Common myeloid progenitor, CD34-positive (primary cell): ENCODE measurements at places on chromosomes 1 and 21.
A peak's percentile ranks its signal among the peaks of the same experiment; 100 is the strongest.

GRCh38 chr1:170001266-170001665 is 73.2 kb downstream of the KIFAP3 start:
- DNase-seq = no peak

DNA sequence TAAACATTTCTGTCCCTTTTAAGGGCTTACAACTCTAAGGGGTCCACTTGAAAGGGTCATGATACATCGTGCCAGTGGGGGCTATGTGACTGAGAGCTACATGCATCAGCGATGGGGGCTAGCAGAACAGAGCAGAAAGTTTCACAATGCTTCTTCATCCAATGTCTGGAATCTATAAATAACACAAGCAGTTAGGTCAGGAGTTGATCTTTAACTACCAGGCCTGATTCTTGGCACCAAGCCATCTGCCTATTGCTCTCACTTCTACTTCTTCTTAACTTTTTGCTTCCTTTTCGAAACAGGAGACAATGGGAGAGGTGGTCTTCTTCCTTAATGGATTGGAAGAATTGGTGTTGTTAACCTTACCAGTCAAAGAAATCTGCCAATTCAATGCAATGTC is 410.0 kb downstream of the TGFB2 start:
- no peak for DNase-seq

DNA sequence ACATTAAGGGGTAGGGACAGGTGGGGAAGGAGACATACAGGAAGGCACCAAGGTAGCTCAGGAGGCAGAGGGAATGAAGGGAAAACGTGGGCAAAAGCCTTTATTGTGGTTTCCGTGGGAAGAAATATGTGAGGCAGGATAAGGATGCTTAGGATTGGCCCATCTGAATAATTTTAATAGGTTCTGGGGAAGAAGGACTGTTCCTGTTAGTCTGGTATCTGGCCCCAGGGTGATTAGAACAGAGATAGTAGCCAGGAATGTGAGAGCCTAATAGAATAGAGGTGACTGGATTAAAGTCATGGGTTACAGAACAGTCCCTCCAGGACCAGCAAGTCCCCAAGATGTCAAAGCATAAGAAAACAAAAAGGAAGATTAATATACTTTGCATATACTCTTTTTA is 545.2 kb upstream of the CAMK1G start:
- no peak for DNase-seq

- DNase-seq = peak; percentile 87
Measured at GRCh38 chr21:31731056-31731856, 662 bp downstream of the SCAF4 start.

GRCh38 chr1:42482635-42483153 is 19.6 kb downstream of the CCDC30 start:
- no peak for DNase-seq

GRCh38 chr1:43706598-43707189 is 642 bp upstream of the ST3GAL3 start:
- no peak for DNase-seq

GRCh38 chr1:22562584-22563583 is at the start of gene EPHA8:
EPHA8 (plus strand) TSS chr1:22563489; CDS start chr1:22563636, 147 bp downstream.
- peak; percentile 14 for DNase-seq

DNA sequence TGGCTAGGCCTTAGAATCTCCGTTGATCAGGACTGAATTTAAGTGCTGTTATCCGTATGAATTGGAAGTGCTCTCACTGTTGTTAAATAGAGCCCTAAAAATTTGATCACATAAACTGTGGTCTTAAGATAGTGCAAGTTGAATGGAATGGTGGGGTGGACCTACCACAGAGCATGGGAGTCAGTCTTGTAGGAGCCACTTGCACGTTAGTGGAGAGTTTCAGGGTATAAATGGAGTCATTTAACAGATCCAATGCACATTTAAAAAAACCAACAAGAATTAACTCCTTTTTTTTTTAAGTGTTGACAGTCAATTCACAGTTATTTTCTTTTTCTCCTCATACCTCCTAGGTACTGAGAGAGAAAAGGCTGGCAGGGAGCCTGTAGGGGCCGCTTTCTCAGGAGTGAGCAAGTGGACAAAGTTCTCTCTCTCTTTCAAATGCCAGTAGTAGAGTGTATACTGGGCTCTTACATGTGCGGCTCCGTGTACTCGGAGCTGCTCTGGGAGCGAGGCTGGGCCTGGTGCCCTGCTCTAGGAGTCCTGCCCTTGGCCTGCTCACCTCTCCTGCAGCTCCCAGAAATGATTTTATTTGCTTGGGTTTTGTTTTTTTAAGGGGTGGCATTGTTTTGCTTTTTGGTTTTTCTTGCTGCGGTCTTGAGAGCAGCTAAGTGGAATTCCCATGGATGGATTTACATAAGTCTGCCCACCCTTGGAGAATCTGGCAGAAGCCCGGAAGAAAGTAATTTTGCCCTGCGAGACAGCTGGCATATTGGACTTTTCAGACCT is 91.3 kb downstream of the ATP5PO start:
- DNase-seq = no peak

DNA sequence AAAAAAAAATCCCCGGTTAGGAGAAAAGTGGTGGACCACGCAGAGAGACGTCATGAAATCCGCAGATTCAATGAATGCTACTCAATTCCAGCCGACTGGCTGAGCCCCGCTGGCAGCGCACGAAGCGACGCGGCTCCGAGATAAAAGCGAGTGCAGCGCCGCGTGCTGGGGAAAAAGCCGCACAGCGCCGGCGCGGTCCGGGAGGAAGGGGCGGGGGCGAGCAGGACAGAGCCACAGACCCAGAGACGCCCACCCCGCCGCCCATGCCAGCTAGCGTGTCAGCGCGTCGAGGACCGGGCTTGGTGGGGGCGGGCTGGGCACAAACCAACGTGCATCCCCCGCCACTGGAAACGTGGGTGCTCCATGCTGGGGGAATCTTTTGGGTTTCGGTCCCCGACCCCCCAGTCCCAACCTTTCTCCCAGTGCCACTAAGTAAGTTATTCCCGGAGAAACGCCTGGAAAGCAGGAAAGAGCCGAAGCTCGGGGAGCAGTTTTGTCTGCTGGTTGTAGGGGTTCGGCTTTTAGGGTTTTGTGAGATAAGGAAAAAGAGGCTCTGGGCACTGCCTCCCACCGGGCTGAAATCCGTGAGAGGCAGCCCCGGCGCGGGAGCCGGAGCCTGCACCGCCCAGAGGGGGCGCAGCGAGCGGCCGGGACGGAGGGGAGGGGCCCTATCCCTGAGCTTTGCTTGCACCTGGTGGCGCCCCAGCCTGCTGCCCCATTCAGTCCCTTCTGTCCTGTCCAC is at the start of gene KCNJ6:
Gene KCNJ6, minus strand, starts transcription at position 148 of the 742 bp plus-strand sequence. CDS start 75,775 bp downstream, outside the sequence.
- peak; percentile 70 for DNase-seq

GRCh38 chr1:97281962-97282361 is 560.4 kb downstream of the PTBP2 start:
- no peak for DNase-seq

DNA sequence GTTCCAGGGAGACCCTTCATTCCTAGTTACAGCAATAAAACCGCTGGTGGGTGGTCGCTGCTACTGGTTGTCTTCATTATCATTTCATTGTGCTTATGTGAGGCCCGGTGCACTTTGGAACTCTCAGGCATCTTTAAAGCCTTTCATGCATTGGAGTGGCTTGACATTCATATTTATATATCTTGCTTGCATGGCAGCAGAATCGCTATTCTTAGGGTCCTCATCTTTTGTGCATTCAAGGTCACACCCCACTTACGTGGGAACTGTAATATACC is 110.1 kb downstream of the ZBTB18 start:
- DNase-seq = no peak

DNA sequence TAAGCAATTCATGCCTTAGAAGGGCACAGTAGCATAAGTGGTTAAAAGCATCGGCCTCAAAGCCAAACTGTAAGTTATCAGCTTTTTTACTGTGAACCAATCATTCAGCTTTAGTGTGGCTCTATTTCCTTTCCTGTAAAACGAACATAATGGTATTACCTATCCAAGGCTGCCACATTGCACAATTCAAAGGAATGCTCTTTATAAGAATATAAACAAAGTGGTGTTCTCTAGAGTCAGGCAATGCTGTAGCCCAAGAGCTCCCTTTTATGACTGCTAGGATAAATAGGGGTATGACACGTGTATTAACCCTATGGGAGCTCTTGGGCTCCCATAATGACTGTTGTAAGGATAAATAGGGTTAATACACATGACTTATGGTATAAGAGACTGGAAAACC is 25.4 kb downstream of the INTS7 start:
- DNase-seq = no peak

GRCh38 chr1:31666263-31666963 is 21.7 kb upstream of the PEF1 start:
- no peak for DNase-seq

DNA sequence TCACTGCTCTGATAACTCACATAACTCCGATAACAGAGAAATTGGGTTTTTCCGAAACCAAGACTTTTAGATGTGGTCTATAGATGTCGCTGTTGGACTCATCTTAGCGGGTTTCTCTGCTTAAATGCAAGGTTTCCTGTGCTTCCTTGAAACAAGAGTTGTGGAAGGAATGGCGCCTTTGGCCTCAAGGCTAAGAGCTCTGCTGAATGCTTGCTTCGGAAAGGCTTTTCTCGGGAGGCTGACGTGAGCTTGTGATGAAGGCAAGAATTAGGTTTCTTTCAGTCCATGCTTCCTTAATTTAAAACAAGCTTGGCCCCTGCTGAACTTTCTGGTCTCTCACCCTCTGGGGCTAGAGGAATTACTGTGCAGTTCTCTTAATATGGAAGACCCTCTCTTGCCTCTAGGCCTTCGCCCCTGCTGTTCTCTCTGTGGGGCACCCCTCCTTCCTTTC is 113.5 kb downstream of the MAP3K21 start:
- peak; percentile 64 for DNase-seq

- DNase-seq = peak; percentile 31
Measured at GRCh38 chr1:76219366-76219818, 144.8 kb downstream of the ST6GALNAC3 start.

GRCh38 chr21:45333583-45334121 is 46.0 kb upstream of the POFUT2 start:
- no peak for DNase-seq

- no peak for DNase-seq
Measured at GRCh38 chr1:10170239-10170574, 40.2 kb upstream of the KIF1B start.

DNA sequence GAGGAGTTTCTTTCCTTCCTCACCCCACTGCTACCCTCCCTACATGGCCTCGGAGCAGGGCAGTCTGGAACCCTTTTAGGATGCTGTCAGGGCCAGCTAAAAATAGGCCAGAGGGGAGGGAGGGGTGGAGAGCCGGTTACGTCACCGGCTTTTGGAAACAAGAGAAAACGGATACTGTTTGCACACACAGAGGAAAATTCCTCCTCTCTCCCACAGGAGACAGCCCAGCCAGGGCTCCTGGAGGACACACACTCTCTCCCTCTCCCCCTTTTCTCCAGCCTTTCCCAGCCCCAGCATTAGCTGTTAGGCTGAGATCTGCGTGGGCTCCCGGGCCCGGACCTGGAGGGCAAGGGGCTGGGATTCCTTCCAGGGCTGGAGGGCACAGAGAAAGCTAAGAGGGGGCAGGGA is 20.0 kb upstream of the ALDH4A1 start:
- DNase-seq = no peak

DNA sequence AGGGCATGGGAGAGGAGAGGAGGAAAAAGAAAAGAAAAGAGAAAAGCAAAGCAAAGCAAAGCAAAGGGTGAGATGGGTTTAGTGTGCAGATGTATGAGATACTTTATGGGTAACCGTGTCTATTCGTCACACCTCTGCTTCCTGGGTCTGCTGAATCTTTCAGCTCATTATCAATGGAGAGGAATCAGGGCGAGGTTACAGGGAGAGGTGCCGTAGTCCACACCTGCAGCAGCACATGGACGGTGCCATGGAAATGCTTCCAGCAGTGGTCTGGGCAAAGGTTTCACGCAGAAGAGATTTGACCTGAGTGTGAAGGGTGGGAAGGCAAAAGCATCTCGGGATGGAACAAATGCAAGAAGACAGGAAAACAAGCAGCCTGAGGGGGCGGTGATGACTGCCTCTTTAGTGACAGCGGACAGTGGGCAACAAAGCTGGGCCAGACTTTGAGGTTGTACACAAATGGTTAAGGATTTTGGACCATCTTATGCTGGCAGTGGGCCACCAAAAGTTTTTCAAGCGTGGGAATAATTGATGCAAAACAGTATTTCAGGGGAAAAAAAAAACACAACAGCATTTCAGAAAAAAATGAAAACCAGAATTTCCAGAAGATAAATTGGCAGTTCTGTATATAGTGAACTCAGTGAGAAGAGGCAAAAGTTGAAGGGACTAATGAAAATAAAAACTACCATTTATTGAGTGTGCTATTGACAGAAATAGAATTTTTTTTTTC is 19.5 kb upstream of the SRP9 start:
- no peak for DNase-seq

DNA sequence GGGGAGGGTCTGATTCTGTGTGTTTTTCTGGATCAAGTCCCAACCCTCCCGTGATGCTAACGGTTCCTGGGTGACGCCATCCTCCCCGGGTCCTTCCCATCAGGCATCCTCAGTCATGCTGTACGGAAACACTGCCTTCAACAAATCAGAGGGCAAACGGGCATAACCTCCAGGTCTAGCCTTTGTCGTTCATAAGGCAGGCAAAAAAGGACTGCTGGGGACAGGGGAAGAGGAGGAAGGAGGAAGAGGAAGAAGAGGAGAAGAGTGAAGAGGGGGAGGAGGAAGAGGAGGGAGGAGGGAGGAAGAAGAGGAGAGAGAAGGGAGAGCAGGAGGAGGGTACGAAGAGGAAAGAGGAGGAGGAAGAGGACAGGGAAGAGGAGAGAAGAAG is 84.4 kb downstream of the ITPKB start:
- DNase-seq = no peak

DNA sequence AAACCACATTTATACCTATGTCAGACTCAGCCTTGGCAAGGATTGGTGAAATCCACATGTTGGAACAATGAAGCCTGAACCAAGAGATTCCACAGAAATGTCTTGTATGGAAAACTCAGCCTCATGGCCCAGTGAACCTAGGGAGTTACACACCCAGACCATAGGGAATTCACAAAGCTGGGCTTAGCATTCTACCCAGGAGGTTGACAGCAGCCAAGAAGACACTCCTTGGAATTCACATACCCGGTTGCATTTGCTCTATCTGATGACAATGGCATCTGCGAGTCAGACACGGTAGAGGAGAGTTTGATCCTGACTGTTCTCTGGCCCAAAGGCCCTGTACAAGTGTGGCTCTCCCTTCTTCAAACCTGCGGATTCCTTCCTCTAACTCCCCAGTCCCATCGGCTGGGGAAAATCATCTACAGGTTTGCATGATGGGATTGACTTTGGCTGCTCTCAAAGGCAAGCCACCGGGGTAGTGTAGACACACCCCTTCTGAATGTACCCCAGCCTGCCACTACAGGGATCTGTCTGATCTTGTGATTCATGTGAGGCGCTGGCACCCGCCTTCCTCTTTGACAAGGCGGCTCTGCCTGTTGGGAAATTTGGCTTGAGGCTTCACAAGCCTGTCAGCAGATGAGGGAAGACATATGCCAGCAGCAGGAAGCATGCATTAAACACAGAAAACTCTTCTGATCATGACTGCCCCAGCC is 297.3 kb upstream of the KAZN start:
- DNase-seq = peak; percentile 25

DNA sequence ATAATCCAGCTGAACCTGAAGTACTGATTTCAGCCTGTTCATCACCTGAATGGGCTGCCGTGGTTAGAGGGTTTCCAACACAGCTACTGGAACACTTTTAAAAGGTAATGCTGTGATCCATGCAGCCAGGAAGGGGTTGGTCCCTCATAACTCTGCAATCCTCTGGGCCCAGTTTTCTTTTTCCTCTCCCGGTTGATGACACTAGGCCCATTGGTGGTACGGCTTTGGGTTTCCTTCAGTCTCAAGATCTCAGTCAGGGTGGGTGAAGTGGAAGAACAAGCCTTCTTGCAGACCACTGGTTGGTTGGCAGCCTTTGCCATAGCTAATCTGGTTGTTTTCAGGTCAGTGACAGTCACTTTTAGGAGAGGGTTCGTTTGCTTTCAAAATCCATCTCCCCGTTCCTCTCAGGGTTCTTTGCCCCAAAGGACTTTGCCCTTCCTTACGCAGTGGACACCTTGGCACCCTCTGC is 502 bp upstream of the SLC35A3 start:
- DNase-seq = no peak
